WERI-Rb-1 (cell line): ENCODE measurements at places on chromosomes 4 and X.

GRCh38 chr4:54487491-54487890 is 170.3 kb upstream of the KIT start:
- DNase-seq = no peak

DNA sequence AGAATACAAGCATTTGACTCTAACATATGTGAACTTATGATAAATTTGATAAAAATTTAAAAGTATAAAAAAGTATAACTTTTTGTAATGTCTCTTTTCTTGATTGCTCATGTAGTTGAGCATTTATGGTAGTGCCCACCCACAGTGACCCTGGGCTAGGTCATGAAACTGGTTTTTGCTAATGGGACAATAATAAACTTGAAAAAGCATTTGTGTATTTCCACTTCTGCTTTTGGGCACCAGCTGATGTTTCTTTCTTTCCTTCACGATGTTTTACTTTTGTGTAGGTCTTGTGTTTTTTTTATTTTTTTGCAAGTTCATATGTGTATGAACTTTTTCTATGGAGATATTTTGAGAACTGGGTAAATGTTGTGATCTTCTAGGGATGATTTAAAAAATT is 313.1 kb downstream of the CBLL2 start:
- DNase-seq = no peak

DNA sequence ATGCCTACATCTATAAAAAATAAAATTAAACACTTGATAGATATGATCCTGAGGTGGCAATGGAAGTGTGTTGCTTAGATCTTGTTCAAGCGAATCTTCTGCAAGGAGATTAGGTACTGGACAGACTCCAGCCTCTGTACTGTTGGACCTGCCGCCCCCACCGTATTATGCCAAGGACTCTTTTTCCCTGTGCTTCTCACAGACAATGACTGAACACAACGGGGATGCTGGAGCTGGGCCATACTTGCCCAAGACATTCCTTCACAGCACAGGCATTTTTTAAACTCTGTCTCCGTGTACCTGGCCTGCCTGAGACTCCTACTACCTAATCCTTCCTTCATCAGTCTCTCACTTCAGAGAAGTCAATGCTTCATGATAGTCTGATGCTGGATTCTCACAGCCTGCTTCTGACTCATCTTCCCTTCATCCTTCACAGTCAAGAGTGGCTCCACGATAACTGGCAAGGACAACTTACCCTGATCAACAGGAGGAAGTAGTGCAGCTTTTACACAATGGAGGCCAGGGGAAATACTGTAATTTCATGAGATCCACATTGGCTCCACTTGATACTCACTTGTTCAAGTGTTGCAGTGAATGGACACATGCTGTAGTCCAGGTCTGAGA is 754.6 kb upstream of the AGA start:
- DNase-seq = no peak

- peak; percentile 52 for DNase-seq
Measured at GRCh38 chr4:18022572-18023050, 1.1 kb upstream of the LCORL start.

DNA sequence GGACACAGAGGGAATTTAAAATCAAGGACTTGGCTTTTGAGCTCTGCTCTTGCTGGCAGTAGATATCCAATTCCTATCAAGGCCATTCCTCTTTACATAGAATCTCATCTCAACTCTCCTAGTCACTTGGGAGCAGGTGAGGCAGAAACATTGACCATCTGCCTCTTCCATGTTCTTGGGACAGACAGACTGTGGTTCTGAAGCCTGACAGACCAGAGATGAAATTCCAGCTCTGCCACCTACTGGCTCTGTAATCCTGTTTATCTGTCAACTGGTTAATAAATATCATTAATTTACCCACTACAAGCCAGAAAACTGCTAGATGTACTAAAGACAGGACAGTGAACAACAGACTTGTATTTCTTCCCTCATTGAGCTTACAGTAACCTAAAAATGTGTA is 300.8 kb downstream of the ADGRL3 start:
- peak; percentile 28 for DNase-seq

DNA sequence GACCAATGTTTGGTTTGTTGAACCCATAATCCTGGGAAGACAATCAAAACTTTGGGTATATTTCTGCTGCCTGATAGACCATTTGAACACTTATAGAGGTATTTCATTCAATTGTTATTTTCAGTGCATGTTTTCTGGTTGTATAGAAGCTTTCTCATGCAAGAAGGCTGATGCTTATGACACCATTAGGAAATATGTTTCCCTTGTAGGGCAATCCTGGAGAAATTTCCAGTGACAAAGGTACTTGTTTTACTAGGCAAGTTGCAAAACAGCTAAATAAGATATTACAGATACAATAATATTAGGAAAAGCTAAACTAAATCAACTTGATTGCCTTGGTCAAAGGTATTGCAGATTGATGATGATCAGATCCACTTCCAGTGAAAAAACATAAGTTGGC is 32.8 kb upstream of the FGF2 start:
- DNase-seq = no peak

DNA sequence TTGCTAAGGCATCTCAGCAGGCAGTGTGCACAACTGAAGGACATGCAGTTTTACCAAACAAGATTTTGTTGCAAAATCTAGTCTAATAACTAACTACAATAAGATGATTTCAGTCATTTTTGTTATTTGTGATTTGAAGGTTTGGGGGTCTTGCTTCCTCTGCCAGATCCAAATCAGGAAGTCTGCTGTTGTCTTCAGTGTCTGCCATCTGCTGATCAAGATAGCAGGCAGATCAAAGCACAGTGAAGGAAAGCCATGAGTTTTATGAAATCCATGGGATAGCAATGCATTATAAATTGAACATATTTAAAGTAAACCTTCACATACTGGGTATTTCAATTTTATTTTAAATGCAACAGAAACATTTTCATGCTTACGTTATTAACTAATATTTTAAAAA is 169.1 kb upstream of the ETNPPL start:
- no peak for DNase-seq

DNA sequence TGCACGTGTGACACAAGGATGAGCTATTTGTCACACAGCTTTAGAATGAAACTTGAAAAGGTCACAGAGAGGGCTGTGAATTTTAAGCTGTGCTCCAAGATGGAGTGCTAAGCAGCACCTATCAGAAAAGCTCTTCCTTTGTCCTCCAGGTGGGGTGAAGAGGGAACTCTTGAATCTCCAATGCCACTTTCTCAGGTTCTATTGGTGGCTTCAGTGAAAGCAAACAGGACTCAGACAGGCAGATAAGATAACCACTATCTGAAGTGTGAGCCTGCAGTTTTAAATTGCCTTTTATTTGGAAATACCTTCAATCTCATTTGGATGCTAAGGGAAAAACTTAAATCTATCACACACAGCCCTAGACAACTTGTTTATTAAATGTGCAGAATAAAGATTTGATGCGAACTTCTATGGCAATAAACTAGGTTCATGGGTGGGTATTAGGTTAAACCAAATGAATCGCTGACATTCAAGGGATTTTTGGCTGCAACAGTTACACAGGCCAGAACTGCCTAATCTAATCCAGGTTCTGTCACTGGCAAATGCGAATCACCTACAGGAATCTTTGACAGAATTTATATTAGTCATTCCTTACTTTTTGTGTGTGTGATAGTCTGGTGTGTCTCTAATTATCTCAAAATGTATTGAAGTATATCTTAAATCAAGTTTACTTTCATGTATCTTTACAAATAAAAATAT is 13.6 kb upstream of the PDGFRA start:
- no peak for DNase-seq

- no peak for DNase-seq
Measured at GRCh38 chrX:34487364-34487763, 169.7 kb downstream of the TMEM47 start.
